ENCODE measurements at places on chromosomes 5 and 9.

DNA sequence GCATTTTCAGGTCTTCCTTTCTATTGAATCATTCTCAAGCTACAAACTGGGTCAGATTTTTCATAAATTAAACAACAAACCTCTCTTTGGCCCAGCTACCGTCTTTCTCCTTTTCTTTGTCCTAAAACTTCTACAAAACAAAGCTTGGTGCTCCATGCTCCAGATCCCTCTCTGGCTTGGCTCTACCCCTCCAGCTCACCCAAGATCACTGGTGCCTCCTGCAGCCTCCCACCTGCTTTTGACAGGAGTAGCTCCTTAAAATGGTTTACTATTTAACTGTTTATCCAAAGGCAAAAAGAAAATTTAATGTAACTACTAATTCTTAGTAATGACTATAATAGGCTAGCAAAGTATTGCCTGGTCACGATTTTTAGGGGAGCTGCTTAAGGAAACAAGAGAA lies 10.7 kb upstream of the SERINC5 start:
- DNase-seq: no peak

DNA sequence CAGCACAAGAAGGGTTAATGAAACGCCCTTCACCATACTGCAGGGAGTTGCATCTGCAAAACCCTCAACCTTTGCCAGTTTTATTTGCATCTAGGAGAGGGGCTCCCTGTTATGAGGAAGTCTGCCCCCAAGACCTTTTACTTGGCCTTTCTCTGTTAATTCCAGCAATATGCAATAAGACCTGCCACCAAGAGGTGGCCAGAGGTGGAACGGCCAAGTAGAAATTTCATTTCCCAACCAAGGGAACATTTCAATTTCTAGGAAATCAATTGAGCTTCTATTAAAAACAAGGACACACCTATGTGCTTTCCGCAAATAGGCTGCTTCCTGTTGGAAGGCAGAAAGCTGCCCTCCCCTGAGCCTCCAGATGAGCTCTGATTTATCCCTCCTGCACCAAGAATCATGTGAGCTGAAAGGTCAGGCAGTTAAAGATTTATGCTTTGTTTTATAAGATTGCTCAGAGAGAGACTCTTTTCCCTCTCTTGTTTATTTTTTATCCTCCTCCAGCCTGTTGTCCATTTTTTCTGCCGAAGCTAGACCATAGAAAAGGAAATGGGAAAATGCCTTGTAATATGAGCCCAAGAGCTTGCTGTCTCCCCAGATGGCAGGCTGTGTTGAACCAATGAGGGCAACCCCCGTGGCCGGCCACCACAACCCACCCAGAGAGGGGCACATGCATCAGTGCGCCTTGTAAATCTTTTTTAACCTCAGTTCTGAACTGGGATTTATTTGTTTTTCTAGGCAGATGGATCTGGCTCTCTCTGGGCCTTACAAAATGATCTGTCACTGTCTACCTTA lies 572.8 kb downstream of the TLE1 start:
- DNase-seq: no peak

- no peak for DNase-seq
Measured at GRCh38 chr5:180797256-180798192, 5.1 kb downstream of the MGAT1 start.

- DNase-seq: no peak
Measured at GRCh38 chr5:163585206-163585605, 79.8 kb downstream of the MAT2B start.

GRCh38 chr5:69502367-69502766 lies 9.8 kb downstream of the OCLN start:
- no peak for DNase-seq

GRCh38 chr9:90998573-90998972 lies 197.0 kb downstream of the SYK start:
- no peak for DNase-seq

DNA sequence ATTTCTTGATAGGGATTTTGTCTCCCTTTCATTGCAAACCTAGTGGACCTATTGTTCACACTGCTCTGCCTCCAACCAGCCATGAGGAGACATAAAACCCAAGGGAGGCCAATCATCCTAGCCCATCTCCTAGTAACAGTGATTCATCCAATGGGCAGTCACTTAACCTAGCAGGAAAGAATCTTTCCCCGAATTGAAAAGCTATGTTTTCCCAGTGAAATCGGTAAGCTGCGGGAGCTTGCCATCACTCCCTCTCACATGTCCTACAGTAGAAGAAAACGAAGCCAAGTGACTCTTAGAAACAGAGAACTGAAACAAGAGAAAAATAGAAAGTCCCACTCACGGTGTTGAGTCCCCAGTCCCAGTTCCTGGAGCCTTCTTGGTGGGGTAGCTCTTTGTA lies 123.3 kb downstream of the SUSD1 start:
- no peak for DNase-seq

GRCh38 chr5:141511771-141512325 lies 23.0 kb downstream of the PCDHGC5 start:
- DNase-seq: no peak

DNA sequence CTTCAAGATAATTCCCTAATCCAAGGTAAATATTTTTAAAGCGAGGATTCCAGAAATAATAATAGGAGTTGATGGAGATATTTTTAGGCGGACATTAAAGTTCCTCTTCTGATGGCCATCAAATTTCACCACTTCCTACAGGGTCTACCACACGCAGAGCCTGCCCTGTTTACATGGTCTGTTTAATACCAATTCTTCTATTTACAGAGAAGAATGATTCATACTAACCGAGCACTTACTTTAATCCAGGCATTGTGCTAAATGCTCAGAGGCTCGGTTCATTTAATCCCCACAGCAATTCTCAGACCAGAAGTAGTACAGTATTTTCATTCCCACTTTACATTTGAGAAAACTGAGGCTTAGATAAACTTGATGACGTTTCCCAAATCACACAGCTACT lies 3.0 kb upstream of the ITGA1 start:
- DNase-seq: no peak

GRCh38 chr9:138052635-138053320 lies 175.2 kb downstream of the CACNA1B start:
- DNase-seq: no peak

- no peak for DNase-seq
Measured at GRCh38 chr5:111747337-111747736, 9.7 kb downstream of the NREP start.

All from Kasumi-1 (cell line).